CD4-positive, alpha-beta memory T cell (primary cell): ENCODE measurements at places on chromosomes 4 and X. TPM values are rescaled to one million over a fixed set of nuclear protein-coding genes. Genes with fewer than 3 reads are reported as not detected.

MEPE gene
- polyA plus RNA-seq: not detected

VBP1 gene
- 112 TPM for polyA plus RNA-seq

DCAF12L2 gene
- not detected for polyA plus RNA-seq

HSFX2 gene
- polyA plus RNA-seq: not detected

GAGE13 gene
- not detected for polyA plus RNA-seq
